Stimulated activated naive CD8-positive, alpha-beta T cell treated with anti-CD3 and anti-CD28 coated beads, Interleukin-15, Interleukin-2, amounts not matched to agents 100 U/mL and 50 U/mL, for 24 hours (primary cell): ENCODE measurements at places on chromosomes 6 and 20.

- no peak for DNase-seq
Measured at GRCh38 chr6:100484474-100484873, 19.8 kb upstream of the SIM1 start.

DNA sequence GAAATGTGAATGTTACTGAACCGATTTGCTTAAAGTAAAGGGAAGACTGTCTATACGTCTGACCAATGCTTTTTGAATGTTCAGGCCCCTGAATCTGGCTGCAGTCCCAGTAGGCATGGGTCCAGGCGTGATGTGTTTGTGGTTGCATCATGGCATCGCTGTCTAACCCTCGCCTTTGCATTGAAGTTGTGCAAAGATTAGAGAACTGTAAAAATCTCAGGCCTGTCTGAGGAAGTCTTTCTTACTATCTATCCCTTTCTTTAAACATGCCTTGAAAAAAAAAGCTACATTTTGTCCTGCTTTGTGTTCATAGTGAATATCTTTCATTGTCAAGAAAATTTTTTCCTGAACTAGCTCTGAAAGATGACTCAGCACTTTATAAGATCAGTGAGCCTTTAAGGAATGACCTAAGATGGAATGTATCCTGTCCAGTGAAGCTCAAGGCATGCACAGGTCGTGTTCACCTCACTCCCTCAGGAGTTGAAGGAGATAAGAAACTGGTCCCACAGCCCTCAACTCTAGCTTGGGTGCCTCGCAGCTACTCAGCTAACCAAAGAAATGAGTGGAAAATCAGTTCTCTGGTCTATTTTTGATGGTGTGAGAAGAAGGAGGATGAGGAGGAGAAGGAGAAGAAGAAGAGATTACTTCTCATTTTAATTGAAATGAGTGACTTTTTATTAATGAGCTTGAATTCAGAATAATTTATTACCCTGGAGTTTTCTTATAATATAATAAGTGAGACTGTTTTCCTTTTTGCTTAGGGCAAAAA lies 48.6 kb downstream of the TPD52L1 start:
- DNase-seq, result no peak

DNA sequence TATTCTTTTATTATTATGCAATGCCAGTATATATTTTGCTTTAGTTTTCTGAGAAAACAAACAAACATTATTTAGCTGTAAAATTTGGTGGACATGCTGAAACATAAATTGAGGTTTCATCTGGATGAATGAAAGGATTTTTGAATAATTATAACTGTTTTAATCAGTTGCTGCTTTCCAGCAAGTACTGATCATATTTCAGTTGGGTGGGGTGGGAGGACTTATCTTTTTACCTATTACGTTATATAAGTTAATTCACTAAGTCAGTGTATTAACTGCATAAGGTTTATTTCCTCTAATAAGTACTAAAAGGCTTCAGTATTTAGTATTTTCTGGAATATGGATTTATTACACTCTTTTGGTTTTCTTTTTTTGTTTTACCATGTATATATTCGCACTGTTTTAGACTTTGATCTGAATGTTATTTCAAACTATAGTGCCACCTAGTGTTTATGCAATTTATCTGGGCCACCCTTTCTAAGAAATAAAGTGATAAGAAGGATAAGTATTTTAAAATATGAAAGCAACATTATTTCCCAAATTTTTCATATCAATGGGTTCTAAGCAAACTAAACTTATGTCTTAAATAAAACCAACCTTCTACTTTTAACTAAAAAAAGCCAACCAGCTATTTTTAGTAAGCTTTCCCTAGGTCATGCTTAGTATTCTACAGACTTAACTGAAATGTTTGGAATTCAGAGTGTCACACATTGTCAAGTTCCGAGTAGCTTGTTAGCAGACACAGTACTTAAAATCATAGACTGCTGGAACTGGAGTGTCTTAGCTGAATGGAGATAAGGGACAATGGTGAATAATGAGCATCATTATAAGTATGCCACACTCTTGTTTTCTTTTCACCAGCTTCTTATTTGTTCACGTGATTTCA lies 105.4 kb upstream of the MCHR2 start:
- no peak for DNase-seq

- no peak for DNase-seq
Measured at GRCh38 chr6:11437824-11438459, 99.6 kb upstream of the TMEM170B start.

DNA sequence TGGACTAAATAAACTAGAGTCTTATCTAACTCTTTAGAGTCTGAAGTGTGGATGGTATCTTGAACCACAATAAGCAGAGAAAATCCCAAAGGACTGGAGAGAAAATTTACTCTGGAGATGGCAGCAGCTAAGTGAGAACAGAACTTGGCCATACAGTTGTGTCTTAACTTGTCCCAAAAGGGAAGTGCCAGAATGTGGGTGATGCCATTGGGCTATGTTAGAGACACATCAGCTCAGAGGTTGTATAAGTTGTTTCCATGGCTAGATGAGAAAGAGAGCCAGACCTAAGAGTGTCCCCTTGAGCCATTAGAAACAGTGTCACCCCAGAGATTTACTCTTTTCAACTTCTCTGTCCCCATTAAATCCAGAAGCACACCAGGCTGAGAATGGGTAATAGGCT lies 36.2 kb downstream of the FOXO3 start:
- DNase-seq, result no peak

DNA sequence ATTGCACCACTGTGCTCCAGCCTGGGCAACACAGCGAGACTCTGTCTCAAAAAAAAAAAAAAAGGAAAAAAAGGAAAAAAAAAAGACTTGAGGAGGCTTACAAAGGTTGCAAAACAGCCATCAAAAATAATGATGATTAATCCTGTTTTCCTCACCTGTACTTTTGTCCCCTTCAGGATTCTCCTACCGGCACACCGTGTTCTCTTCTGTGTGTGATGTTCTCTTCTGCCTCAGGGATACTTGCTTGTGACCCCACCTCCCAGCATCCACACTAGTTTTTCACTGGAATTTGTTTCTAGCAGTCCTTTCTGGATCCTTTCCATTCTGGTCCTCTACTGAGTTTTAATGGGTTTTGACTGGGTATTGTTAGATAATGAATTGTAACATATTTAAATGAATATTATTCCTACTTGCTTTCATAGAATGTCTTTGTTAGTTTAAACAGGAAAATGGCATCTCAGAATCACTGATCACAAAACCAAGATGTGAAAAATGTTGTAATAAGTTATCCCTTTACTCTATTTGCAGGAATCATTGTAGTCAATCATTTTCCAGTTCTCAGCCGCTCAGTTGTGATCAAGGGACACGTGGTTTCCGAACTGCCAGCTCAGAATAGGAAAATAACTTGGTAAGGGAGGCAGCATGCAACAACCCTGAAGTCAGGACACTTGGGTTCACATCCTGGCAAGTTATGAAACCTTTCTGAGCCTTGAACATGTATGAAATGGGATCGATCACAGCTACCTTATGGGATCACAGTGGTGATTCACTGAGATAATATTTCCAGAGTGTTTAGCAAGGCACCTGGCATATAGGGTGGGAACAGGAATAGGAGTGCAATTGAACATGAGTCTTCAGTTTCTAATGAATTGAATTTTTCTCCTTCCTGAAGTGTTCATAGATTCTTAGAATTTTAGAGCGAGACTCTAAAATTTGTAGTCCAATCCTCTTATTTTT lies 8.5 kb downstream of the C6orf89 start:
- DNase-seq, result no peak

DNA sequence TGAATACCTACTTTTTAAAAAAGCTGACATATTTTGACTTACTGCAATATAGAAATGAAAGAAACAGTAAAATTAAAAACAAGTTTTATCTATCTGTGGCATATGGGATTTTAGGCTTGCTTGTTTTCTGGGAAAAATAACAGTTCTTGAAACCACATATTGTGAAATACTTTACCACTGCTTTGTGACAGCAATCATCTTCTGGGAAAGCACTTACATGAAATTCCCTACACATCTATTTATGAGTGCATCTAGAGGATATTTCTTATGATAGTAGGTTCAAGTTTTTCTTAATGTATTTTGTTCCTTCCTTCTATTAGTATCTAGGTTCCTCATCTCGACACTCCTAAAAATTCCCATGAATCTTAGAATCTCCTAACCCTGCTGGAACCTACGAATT lies 75.2 kb downstream of the STXBP5 start:
- DNase-seq, result no peak

GRCh38 chr20:20525756-20526155 lies 157.9 kb downstream of the INSM1 start:
- no peak for DNase-seq

DNA sequence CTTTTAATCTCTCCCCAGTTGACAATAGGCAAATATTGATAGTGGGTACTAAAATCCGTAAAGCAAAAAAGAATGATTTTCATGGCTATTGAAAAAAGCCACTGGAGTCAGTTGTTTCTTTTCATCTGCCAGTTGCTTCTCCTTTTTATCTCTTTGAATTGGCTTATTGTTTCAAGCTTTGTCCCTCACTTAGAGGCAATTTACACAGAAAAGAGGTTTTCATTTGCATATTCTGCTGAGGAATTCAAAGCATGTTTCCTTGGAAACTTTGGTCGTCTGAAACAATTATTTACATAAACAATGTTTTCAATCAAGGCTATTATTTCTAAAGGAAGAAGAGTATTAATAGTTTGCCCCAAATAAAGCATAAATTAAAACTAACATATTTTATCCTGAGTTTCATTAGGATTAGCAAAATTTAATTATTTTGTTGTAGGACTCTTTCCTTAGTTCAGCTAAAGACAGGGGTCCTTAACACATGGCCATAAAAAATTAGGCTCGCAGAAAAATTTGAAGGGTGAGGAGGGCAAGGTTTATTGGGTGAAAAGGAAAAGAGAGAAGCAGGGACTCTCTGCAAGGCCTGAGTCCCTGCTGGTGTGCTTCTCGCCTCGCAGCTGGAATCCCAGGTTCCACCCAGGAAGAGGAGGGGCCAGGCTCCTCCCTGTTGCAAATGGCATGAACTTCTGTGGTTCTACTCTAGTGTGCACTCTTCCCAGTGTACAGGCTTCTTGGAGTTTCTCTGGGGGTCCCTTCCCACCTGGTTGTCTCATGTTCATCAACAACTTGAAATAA lies 138.8 kb upstream of the LAMA2 start:
- no peak for DNase-seq

DNA sequence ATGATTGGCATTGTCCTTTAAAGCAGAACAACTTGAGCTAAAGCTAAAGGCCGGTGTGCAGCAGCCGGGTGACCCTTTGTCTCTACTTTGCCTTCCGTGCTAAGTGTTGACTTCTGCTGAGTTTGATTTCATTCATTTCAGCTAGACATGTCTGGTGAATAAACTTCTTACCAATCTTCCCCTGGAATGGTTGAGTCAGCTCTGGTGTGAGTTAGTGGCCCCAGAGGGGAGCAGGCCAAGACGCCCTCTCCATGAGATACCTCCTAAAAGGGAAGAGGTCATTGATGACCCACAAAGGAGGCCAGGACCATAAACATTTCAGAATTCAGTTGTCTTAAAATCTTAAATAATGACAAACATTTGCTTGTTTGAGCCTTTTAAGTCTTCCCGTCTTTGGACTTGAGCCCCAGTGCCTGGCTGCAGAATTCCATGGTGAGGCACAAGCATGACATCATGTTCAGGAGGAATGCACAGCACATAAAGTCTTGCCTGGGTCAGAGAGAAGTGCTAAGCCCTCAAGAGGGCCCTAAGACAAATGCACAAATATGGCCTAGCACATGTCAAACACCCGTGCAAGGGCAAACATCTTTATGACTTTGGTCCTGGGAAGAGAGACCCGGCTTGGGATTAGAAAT lies 96.3 kb upstream of the NEDD9 start:
- no peak for DNase-seq

DNA sequence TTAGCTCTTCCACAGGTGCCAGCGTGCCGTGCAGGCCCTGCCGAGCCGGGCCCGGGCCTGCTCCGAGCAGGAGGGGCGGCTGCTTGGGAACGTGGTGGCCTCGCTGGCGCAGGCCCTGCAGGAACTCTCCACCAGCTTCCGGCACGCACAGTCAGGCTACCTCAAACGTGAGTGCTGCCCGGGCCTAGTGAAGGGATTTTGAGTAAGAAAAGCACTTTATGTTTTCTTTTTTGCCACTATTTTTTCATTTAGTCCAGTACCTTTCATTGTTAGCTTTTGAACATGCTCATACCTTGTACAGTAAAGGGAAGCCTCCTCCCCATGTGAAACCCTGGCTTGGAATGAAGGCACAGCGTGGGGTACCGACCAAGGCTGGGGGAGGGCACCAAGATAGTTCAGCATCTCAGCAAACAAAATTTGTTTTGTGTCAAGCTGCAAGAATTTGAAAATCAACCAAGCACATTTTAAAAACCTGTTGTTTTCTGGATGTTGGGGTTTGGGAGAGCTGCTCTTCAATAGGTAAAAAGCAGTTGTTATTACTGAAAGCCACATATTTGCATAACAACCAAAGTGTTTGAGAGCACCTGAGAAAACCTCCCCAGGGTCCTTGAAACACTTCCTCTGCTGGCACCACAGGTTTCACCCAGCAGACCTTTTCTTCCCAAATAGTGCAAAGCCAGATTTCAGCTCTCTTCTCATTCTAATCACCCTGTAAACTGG lies 18.4 kb downstream of the STX16 start:
- DNase-seq, result no peak

DNA sequence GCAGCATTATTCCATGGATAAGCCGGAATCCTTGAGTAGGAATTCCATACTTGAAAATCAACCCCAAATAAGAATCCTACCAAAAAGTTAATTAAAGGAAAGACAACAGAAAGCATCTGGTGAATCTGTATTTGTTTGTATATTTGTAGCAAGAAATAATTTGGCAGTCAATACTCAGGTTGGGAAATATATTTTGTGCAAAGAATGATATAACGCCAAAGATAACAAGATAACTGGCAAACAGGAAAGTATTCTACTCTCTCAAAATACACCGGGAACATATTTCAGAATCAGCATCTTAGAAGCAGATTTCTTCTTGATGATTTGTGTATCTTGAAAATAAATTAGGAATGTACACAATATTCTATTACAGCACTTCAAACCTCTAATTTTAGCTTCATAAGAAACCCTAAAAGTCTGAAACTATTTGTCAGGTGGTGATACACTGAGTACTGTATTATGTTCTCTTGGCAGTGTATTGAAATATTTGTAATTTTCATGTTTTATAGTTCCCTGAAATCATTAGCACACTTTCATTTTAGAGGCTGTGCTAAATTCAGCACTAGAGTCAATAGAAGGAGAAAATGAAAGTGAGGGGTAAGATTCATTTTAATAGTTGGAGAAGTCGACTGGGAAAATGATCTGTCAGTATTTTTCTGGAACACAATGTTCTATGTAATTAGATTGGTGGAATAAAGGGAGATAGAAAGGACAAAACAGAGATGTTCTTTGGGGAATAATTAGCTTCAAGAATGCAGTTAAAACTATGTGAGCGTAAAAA lies 879.7 kb upstream of the GJE1 start:
- DNase-seq, result no peak

GRCh38 chr6:169589699-169590257 lies 112.1 kb downstream of the WDR27 start:
- DNase-seq, result no peak

- peak; percentile 36 for DNase-seq
Measured at GRCh38 chr6:31042806-31043205, 32.5 kb downstream of the MUC22 start.

GRCh38 chr20:9270831-9271230 lies 201.9 kb downstream of the PLCB4 start:
- no peak for DNase-seq

- DNase-seq, result no peak
Measured at GRCh38 chr6:157861184-157861583, 38.1 kb downstream of the SNX9 start.
